ENCODE measurements at places on chromosomes 1 and 21.

DNA sequence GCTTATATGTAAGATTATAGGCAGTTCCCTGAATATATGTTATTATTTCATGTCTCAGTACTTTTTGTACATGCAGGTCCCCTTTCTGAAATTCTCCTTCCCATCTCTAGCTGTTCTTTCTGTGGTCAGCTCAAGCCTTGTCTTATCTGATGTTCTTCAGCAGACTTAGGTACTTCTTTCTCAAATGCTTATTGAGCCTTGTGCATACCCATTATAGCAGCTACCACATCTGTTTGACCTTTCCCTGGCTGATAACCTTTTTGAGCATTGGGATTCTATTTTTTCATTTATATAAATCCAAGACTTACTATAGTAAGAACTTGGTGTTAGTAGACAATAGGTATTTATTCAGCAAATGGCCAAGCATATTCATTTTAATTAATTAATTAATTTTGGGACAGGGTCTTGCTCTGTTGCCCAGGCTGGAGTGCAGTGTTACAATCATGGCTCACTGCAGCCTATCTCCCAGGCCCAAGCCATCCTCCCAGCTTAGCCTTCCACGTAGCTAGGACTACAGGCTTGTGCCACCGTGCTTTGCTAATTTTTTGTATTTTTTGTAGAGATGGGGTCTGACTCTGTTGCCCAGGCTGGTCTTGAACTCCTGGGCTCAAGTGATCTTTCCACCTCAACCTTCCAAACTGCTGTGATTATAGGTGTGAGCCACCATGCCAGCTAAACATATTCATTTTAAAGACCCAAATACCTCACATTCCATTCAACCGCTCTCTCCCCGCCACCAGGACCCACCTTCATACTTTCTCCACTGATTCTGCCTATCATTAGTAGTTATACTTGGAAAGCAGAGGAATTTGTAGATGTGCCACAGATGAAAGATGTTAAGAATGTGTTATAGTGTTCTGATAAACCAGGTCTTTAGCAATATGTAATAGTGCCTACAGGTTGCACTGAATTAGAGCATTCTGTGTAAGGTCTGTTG, 16.7 kb downstream of the TIPRL start:
- no peak for DNase-seq

- no peak for DNase-seq
Observed at GRCh38 chr1:236064674-236065508, at the start of gene NID1. Gene NID1 (minus strand): TSS chr1:236065090. CDS start chr1:236065079, 11 bp downstream.

- no peak for DNase-seq
Observed at GRCh38 chr1:165426745-165427144, 18.2 kb downstream of the RXRG start.

DNA sequence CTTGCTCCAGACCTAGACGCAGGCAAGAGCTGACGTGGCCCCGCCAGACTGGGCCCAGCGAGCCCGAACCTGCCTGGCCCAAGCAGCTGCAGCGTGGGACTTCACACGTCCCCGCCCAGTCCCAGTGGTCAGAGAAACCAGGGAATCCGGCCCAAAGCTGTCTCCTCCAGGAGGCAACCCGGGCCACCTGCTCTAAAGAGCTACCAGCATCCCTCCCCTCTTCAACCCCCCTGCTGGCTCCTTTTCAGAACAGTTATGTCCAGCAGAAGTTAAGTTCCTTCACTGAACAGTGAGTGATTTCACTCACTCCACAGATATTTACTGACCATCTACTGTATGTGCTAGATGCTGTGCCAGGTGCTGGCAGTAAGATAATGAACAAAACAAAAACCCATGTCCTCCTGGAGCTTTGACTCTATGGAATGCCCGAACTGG, 2.1 kb upstream of the EFNA1 start:
- no peak for DNase-seq

- no peak for DNase-seq
Observed at GRCh38 chr21:44626262-44626661, 631 bp upstream of the KRTAP10-9 start.

DNA sequence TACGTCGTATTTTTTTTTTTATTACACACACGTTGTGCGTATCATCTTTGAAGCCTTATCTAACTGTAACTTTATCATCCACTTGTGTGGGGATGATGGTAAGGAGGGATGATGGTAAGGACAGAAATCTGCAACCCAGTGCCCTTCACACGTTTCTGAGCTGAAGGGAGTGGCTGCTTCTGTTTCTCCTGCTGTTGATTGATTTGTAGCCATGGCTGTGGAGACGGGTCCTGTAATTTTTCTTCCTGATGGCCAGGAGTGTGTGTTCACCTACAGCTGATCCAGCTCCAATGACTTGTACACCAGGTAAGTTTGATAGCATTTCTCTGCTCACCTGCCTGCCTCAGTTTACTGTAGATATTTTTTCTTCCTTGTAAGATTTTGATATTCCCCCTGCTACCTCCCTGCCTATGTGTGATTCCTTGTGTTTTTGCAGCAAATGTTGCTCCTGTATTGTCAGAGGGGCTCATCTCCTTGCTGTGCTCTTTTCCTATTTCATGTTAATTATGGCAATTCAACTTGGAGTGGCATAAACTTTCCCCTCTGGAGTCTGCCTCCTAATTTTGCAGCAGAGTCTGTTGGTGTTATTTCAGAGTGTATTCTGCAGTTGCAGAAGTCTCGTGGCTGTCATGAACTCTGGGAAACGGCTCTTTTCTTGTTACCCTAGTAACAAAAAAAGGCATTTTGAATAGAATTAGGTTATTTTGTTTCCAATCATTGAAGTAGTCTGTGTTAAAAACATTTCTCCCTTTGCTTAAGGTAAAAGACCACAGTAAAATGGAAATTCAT, 64.1 kb downstream of the SH3BGR start:
- no peak for DNase-seq

GRCh38 chr1:94302497-94302896, 65.1 kb upstream of the ARHGAP29 start:
- DNase-seq: no peak

- DNase-seq: no peak
Observed at GRCh38 chr21:41497788-41498187, 10.2 kb downstream of the TMPRSS2 start.

DNA sequence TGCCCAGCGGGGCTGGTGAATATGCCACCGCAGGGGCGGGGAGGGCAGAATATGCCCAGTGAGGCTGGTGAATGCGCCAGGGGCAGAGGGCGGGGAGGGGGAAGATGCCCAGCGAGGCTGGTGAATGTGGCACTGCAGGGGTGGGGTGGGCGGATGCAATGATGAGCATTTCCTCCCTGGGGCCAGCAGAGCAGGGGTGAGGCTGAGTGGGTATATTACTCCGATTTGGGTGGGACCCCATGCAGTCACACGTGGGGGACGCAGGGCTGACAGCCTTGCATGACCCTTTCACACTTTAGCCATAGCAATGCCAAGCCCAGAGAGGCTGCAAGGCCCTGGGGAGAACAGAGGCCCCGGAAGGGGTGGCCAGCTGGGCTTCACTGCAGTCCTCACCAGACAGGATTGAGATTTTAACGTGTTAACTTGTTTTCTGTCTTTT, 9.3 kb upstream of the SLX9 start:
- no peak for DNase-seq

DNA sequence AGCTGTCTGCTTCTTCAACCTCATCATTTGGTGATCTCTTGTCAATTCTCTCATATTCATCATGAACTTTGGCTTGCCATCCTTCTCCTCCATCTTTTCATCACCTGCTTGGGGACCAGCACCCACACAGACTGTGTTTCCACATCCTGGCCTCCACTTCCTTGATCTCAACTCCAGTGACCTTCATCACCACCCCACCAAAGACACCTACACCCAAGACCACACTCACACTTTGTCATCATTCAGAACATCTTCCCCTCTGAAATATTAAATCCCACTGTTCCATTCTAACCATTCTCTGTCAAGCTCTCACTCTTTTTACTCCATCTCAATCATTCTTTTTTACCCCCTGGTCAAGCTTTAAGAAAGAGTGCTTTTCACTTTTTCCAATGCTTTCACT, 115.5 kb upstream of the VAV3 start:
- no peak for DNase-seq

- DNase-seq: no peak
Observed at GRCh38 chr1:79198832-79199231, 192.3 kb upstream of the ADGRL4 start.
